ENCODE measurements at places on chromosomes 7 and 10. TPM values are rescaled to one million over a fixed set of nuclear protein-coding genes. Genes with fewer than 3 reads are reported as not detected.

SAMD9 gene
- total RNA-seq = 8.6 TPM

DNA sequence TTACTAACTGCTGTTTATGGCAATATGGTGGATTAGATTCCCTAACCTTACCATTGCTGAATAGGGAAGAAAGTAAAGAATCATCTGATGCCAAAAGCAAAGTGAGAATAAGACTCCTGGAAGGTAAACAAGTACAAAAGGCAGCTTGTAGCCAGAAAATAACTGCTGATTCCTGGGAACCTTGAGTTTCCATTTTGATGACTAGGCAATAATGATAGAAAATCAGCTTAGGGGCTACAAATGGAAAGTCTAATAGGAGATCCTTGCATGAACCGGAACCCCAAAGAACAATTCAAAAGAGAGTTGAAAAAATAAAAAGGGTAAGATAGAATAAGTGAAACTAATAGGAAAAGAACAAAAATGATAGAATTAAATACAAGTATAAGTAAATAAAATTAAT is 316.4 kb downstream of the PHTF2 start:
- DNase-seq = no peak

DNA sequence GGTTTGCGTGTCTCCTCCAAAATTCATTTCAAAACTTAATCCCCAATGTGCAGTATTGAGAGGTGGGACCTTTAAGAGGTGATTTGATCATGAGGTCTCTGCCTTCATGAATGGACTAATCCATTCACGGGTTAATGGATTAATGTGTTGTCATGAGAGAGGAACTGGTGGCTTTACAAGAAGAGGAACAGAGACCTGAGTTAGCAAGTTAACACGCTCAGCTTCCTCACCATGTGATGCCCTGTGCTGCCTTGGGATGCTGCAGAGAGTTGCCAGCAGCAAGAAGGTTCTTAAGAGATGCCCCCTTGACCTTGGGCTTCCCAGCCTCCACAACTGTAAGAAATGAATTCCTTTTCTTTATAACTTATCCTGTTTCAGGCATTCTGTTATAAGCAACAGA is 3.7 kb upstream of the TCTN3 start:
- DNase-seq = peak; percentile 52

- no peak for DNase-seq
Measured at GRCh38 chr7:142939226-142939910, at the start of gene LLCFC1. Gene LLCFC1 (plus strand): TSS chr7:142939484. CDS start chr7:142939622, 138 bp downstream.

GRCh38 chr7:723541-723940 is 3.0 kb upstream of the DNAAF5 start:
- DNase-seq = no peak

- no peak for DNase-seq
Measured at GRCh38 chr10:10014846-10015245, 1002.8 kb upstream of the CELF2 start.

GRCh38 chr10:69065406-69066361 is 22.2 kb upstream of the SRGN start:
- DNase-seq = peak; percentile 79

POLR2J2 gene
- 20.2 TPM for total RNA-seq

Measured in activated CD4-positive, alpha-beta T cell treated with anti-CD3 and anti-CD28 coated beads, Interleukin-2, amount 10 ng/mL, durations not matched to agents 24 days and 14 days (primary cell).